ENCODE measurements at places on chromosomes 13 and 19. TPM values are rescaled to one million over a fixed set of nuclear protein-coding genes. Genes with fewer than 3 reads are reported as not detected.
A peak's percentile ranks its signal among the peaks of the same experiment; 100 is the strongest.

DNA sequence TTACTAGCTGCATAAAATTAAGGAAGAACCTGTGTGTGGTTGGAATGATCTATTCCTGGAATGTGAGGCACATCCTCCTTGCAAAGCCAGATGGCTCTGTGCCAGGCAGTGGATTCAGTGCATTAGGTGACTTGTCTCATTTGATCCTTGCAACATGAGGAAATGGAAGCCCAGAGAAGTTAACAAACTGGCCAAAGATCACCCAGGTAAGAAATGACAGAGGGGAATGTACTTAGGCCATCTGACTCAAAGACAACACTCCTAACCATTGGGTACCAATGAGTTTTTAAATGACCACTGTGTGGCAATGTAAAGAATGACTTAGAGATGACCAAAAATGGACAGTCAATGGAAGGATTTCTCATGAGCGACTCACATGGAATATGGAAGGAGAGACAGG lies 114.2 kb upstream of the RXFP2 start:
- no peak overlapping the region for H3K4me3 ChIP-seq
- no peaks in the 10 kb centered on the region for H3K36me3 ChIP-seq
- no peaks in the 10 kb centered on the region for H3K27me3 ChIP-seq
- DNase-seq = no peak

FUT6 gene
- total RNA-seq = not detected

SIGLECL1 gene
- total RNA-seq = not detected

- no peak for DNase-seq
- H3K27me3 ChIP-seq = no peaks in the 10 kb centered on the region
- no peak overlapping the region for H3K4me3 ChIP-seq
- no peak overlapping the region for H3K27ac ChIP-seq
- H3K36me3 ChIP-seq = no peaks in the 10 kb centered on the region
- no peaks in the 10 kb centered on the region for H3K4me1 ChIP-seq
These were observed 406.2 kb downstream of the EFNB2 start for GRCh38 chr13:106129273-106129672.

DNA sequence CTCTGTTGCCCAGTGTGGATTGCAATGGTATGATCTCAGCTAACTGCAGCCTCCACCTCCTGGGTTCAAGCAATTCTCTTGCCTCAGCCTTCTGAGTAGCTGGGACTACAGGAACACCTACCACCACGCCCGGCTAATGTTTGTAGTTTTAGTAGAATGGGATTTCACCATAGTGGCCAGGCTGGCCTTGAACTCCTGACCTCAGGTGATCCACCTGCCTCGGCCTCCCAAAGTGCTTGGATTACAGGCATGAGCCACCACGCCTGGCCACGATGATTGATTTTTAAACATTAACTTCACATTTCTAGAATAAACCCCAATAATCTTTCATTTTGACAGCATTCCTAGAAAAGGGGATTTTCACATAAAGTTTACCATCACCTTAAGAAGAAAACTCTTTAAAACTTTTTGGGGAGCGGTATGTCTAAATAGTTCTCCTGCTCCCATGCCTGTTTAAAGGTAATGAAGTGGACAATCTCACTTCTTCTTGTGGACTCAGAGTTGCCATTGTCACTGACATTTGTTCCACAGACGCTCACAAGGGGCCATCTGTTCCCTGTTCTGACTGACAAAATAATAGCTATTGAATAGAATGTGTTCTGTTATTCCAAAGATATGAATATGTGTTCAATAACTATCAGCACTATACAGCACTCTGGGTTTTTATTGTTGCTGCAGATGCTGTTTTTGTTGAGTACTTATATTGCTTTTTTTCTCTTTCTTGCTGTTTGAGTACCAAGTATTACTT lies 66.1 kb upstream of the C1QTNF9B start:
- no peak overlapping the region for H3K27ac ChIP-seq
- peaks cover 2% of the 10 kb centered on the region for H3K27me3 ChIP-seq
- no peak for DNase-seq
- no peaks in the 10 kb centered on the region for H3K4me1 ChIP-seq
- no peak overlapping the region for H3K4me3 ChIP-seq

PROZ gene
- not detected for total RNA-seq

- H3K36me3 ChIP-seq = no peaks in the 10 kb centered on the region
- no peak for DNase-seq
- H3K4me3 ChIP-seq = no peak overlapping the region
- no peaks in the 10 kb centered on the region for H3K27me3 ChIP-seq
- H3K4me1 ChIP-seq = no peaks in the 10 kb centered on the region
These were observed 70.3 kb downstream of the FNDC3A start for GRCh38 chr13:49046002-49046401.

PSPC1 gene
- 39.1 TPM for total RNA-seq

GFY gene
- total RNA-seq = not detected

ZNF575 gene
- 1.9 TPM for total RNA-seq

RABAC1 gene
- 69.1 TPM for total RNA-seq

- peak within 1 kb of the TSS; percentile 81 for H3K27ac ChIP-seq
- no peaks in the 10 kb centered on the region for H3K4me1 ChIP-seq
- H3K36me3 ChIP-seq = no peaks in the 10 kb centered on the region
- no peaks in the 10 kb centered on the region for H3K27me3 ChIP-seq
- peak; percentile 18 for DNase-seq
These were observed at the start of gene ZNF69 for GRCh38 chr19:11887611-11888531. ZNF69 (plus strand) TSS chr19:11887782; CDS start chr19:11887924, 142 bp downstream.

GRCh38 chr19:48777139-48777538 lies 21.8 kb downstream of the FGF21 start:
- H3K4me3 ChIP-seq = no peak overlapping the region
- no peaks in the 10 kb centered on the region for H3K27me3 ChIP-seq
- no peak for DNase-seq
- H3K4me1 ChIP-seq = no peaks in the 10 kb centered on the region
- no peaks in the 10 kb centered on the region for H3K36me3 ChIP-seq

DNA sequence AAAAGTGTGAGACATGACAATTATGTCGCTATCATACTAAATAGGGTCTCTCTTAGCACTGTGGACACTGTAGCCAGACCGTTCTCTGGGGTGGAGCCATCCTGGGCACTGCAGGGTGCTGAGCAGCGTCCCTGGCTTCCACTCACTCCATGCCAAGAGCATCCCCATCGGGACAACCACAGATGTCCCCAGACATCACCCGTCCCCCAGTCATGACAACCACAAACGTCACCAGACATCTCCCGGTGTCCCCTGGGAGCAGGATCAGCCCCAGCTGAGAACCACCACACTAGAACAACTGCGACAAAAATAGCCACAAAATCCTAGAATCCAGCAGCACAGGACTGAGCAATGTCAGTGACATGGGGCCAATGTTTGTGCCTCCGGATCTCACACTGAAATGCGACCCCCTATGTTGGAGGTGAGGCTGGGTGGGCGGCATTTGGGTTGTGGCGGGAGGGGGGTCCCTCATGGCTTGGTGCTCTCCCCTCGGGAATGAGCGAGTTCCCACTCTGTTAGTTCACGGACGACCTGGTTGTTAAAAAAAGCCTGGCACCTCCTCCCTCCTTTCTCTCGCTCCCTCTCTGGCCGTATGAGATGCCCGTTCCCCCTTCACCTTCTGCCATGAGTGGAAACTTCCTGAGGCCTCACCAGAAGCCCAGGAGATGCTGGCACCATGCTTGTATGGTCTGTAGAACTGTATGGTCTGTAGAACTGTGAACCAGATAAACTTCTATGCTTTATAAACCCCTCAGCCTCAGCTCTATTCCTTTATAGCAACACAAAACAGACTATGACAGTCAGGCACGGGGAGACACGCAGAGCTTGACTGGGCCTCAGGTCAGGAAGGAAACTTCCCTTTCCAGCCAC lies 93.9 kb downstream of the GADD45B start:
- H3K4me3 ChIP-seq = no peak overlapping the region
- DNase-seq = no peak
- no peaks in the 10 kb centered on the region for H3K36me3 ChIP-seq

SLC46A3 gene
- 5.5 TPM for total RNA-seq

CHAMP1 gene
- total RNA-seq = 15.3 TPM

MEIS3 gene
- 11.3 TPM for total RNA-seq

DNA sequence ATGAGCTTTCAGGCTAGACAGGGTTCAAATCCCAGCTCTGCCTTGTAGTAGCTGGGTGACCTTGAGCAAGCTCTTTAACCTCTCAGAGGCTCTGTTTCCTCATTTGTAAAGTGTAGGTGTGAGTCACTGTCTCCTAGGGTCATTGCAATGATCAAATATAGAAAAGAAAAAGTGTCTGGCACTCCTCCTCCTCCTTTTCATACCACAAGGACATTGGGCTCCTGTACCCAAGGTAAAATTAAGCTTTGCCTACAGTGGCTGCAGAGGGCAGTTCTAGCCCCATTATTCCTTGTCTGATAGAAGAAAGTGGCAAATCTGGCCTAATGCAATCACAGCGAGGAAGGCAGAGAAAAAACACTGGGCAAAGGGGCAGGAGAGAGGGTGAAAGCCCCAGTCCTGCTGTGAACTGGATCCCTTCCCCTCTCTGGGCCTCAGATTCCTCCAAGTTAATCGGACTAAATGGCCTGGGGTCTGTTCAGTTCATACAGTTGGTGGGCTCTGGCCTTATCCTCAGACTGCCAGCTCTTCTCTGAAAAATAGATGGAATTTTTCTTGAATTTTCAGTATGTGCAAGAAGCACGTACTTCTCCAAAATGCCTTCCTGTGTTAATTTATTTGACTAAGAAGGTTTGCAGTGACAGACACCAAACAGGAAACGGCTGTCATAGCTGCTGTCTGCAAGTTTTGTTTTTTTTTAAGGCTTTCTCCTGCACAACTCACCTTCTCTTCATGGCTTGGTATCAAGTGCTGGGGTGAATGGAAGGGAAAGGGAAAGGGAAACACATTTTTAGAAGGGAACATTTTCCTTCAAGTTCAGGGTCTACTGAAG lies 35.3 kb downstream of the RGCC start:
- H3K36me3 ChIP-seq = no peaks in the 10 kb centered on the region
- no peak overlapping the region for H3K4me3 ChIP-seq
- H3K4me1 ChIP-seq = no peaks in the 10 kb centered on the region

- no peaks in the 10 kb centered on the region for H3K4me1 ChIP-seq
- no peak overlapping the region for H3K4me3 ChIP-seq
- H3K27me3 ChIP-seq = no peaks in the 10 kb centered on the region
- no peak overlapping the region for H3K27ac ChIP-seq
- no peak for DNase-seq
These were observed 8.8 kb downstream of the IGLON5 start for GRCh38 chr19:51320280-51320657.

- no peak overlapping the region for H3K27ac ChIP-seq
- no peaks in the 10 kb centered on the region for H3K4me1 ChIP-seq
- H3K4me3 ChIP-seq = no peak overlapping the region
- no peak for DNase-seq
- H3K27me3 ChIP-seq = no peaks in the 10 kb centered on the region
- H3K36me3 ChIP-seq = no peaks in the 10 kb centered on the region
These were observed 44.3 kb downstream of the ZNF585A start for GRCh38 chr19:37127999-37128820.

DNA sequence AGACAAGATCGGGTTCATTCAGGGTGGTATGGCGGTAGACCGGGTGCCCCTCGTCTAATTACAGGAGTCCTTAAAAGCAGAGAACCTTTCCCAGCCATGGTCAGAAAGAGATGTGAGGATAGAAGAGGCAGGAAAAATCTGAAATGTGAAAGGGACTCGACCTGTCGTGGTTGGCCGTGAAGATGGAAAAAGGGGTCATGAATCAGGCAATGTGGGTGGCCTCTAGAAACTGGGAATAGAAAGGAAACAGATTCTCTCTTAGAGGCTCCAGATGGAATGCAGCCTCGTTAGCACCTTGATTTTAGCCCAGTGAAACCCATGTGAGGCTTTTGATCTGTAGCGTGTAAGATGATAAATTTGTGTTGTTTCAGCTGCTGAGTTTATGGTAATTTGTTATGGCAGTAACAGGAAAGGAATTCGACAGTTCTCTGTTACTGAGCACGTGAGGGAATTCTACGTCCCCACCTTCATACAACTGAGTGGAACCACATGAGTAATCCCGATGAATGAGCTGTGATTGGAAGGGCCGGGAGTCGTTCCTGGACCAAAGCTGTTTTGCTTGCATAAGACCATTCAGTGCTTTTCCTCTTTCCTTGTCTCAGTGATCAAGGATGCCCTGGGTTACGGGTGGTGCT lies 11.0 kb upstream of the CA11 start:
- H3K36me3 ChIP-seq = no peaks in the 10 kb centered on the region
- no peak overlapping the region for H3K4me3 ChIP-seq
- no peaks in the 10 kb centered on the region for H3K27me3 ChIP-seq
- no peak for DNase-seq
- no peak overlapping the region for H3K27ac ChIP-seq

- no peak overlapping the region for H3K27ac ChIP-seq
- no peaks in the 10 kb centered on the region for H3K27me3 ChIP-seq
- H3K4me3 ChIP-seq = no peak overlapping the region
- H3K4me1 ChIP-seq = peaks cover 3% of the 10 kb centered on the region
- H3K36me3 ChIP-seq = no peaks in the 10 kb centered on the region
These were observed 23.9 kb upstream of the LPAR6 start for GRCh38 chr13:48436661-48437288.

- H3K4me3 ChIP-seq = no peak overlapping the region
- no peak overlapping the region for H3K27ac ChIP-seq
- no peaks in the 10 kb centered on the region for H3K27me3 ChIP-seq
- DNase-seq = no peak
- peaks cover 6% of the 10 kb centered on the region for H3K4me1 ChIP-seq
These were observed 57.8 kb downstream of the COG3 start for GRCh38 chr13:45522571-45522970.

PRR20C gene
- not detected for total RNA-seq

KANK3 gene
- total RNA-seq = 1.2 TPM

DNA sequence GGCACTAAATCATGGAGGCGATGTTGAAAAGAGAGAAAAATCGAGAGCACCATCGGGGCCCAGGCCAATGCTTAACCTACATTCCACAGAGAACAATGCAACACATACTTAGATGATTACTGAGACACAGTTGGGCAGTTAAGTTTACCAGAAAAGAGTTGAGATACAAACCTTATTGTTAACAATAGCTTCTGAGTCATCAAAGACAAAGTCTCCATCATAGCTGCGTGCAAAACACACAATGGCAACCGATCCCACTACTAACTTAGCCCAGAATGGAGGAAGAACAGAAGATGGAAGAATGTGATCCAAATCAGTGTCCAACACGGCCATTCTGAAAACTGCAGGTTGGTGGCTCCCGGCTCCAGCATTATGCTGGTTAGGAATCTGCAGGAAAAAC lies 6.2 kb downstream of the TMTC4 start:
- DNase-seq = no peak
- H3K4me1 ChIP-seq = peaks cover 3% of the 10 kb centered on the region
- H3K4me3 ChIP-seq = no peak overlapping the region
- no peaks in the 10 kb centered on the region for H3K36me3 ChIP-seq
- no peaks in the 10 kb centered on the region for H3K27me3 ChIP-seq
- no peak overlapping the region for H3K27ac ChIP-seq

PPM1N gene
- 3.3 TPM for total RNA-seq

- no peaks in the 10 kb centered on the region for H3K36me3 ChIP-seq
- H3K27me3 ChIP-seq = no peaks in the 10 kb centered on the region
- H3K4me1 ChIP-seq = peaks cover 7% of the 10 kb centered on the region
- H3K4me3 ChIP-seq = no peak overlapping the region
- H3K27ac ChIP-seq = no peak overlapping the region
- DNase-seq = no peak
These were observed 373.2 kb downstream of the KCNRG start for GRCh38 chr13:50388481-50388880.

GRCh38 chr19:6412447-6413091 lies 12.0 kb downstream of the KHSRP start:
- H3K36me3 ChIP-seq = no peaks in the 10 kb centered on the region
- no peaks in the 10 kb centered on the region for H3K4me1 ChIP-seq
- no peaks in the 10 kb centered on the region for H3K27me3 ChIP-seq
- DNase-seq = no peak
- no peak overlapping the region for H3K27ac ChIP-seq

BEST2 gene
- total RNA-seq = not detected
